ELR (cell line): ENCODE measurements at places on chromosomes 4 and X.
A peak's percentile ranks its signal among the peaks of the same experiment; 100 is the strongest.

DNA sequence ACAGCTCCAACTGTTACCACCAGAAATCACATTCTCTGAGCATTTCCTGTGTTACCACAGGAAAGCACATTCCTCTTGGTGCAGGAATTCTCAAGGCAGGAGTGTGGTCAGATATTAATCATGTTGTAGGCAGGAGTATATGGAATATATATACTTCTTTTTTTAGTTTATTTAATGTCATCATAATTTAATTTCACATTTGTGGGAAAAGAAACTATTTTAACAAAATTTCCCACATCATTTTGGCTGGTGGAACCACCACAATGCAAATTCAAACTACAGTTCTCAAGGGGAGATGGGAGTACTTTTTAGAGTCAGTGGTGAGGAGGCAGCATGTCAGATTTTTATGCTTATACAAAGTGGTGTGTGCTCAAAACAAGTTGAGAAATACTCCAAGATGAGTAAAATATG, 139.0 kb downstream of the ATP10D start:
- DNase-seq: peak; percentile 67

DNA sequence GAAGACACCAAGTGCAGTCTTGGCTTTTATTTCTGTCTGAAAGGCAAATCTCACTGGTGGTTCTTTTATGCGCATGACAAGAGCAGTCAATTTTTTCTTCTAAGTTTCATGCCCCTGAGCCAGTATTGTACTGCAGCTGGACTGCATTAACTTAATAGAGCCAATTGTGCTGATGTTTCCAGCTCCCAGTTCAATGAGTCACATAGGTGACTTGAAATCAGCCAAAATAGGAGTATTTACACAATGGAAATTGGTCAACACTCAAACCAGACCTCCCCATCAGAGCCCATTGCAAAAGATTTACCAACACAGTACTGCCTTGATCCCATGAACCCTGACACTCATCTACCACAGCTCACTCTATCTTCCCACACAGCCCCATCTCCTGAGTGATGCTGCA, 100.3 kb upstream of the GUCY1A1 start:
- no peak for DNase-seq

DNA sequence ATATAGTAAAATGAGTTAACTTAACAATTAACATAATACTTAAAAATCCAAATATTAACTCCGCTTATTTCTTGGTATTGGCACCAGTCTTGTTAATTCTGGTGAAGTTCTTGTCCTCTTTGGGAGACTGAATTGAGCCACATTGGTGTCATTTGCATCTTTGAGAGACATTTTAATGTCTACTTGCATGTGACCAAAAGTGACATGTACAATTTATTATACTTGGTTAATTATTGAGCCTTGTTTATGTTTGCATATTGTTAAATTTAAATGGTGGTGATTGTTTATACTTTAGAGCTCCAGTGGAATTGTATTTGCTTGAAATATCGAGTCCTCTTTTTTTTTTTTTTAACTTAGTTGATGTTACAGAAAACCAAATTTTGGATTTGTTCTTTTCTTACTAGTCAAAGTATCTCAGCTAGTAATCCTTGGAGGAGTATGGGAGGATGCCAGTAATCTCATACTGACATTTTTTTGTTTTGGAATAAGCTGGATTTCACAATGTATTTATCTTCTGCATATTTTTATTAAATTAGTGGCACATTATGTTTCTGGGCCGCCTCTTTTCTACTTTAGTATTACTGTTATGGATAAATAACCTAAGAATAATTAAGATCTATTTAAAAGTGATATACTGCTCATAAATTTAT, 3.9 kb downstream of the SPCS3 start:
- no peak for DNase-seq

DNA sequence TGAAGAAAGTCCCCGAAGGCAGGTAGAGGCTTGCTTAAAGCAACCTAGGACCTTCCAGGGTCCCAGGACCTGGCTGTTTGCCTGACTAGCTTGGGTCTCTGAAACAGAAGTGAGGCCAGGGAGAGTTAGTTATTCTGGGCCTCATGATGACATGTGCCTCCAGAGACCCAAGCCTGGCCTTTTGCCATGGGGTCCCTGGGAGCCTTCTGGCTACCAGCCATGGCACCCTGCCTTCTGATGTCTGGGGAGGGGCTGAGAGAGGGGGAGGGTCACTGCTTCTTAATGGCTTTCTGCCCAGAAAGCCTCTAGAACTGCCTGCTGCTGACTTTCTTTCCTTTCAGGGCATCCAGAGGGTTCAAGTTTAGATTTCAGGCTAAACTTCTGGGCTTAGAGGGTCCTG, 1.0 kb upstream of the STARD8 start:
- no peak for DNase-seq

GRCh38 chr4:54586320-54586955, 71.3 kb upstream of the KIT start:
- peak; percentile 76 for DNase-seq

DNA sequence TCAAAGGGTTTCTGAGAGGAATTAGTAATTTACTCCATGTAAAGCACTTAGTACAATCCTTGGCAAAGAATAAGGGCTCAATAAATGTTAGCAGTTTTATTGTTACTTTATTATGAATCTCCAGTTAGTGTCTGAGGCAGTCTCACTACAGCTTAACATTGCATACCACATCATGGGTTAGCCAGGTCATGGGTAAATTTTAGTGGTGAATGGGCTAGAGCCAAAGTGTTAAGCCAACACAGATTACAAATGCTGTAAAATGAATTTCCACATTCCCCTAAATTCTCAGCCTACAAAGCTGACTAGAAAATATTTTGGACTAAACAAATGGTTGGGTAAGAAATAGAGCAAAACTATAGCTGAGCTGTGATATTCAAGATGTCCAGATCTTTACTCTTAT, 72.4 kb downstream of the NRK start:
- no peak for DNase-seq

DNA sequence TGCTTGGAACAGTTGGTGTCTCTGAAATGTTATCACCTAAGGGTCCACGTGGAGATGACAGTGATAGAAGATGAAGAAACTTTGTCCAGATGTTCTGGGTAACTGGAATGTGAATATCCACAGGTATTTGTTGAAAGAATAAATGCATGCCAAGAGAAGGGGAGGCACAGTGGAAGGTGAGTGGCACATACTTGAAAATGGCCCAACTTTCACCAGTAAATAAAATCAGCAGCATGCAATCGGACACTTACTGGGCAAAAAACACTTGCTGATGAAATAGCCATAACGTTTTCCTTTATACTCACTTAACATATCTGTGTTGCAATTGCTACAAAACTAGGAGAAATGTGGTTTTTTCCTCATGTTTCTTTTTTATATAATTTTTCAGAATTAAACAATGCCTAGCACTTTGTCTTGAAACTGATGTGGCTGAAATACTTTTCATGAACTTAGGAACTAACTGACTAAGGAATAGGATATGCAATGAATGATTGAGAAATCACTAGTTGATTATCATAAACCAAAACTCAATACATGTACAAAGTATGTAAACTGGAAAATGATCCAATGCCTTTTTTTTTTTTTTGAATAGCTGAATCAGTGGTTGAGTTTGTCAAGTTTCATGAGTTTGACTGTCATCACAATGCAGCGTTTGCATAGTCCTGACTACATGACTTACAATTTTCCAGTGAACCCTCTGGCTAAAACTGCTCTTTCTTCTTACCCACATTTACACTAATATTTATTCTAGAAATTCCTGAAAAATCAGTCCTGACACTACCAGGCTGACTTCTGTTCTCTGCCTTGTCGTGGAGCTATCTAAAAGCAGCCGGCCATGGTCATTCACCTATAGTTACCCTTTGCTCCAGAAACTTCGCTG, 127.4 kb downstream of the CPE start:
- DNase-seq: peak; percentile 33

DNA sequence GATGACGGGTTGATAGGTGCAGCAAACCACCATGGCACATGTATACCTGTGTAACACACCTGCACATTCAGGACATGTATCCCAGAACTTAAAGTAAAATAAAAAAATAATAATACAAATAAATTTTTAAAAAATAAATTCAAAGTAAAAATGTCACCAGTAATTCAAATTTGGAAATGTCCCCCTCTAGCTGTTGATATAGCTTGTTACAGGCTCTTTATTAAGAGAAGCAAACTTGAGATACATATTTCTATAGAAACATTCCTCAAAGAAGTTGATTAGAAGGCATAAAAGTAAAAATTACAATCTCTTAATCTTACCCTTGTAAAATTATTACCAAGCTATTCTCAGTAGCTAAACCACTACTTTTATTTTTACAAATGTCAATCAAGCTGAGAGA, 1397.0 kb downstream of the FAM133A start:
- DNase-seq: no peak

GRCh38 chrX:127439676-127440075, 612.5 kb downstream of the ACTRT1 start:
- DNase-seq: no peak

- DNase-seq: no peak
Measured at GRCh38 chrX:45788941-45789348, 588.3 kb upstream of the DIPK2B start.

GRCh38 chrX:19212037-19212436, 89.8 kb upstream of the ADGRG2 start:
- no peak for DNase-seq
